Stimulated activated CD8-positive, alpha-beta memory T cell treated with anti-CD3 and anti-CD28 coated beads, Interleukin-7, amount 100 ng/mL, for 24 hours (primary cell): ENCODE measurements at places on chromosomes 5 and 9.

- DNase-seq, result no peak
These were observed 740.9 kb downstream of the DTWD2 start for GRCh38 chr5:118247458-118247857.

GRCh38 chr9:28410411-28410810, 837.1 kb upstream of the C9orf72 start:
- no peak for DNase-seq

DNA sequence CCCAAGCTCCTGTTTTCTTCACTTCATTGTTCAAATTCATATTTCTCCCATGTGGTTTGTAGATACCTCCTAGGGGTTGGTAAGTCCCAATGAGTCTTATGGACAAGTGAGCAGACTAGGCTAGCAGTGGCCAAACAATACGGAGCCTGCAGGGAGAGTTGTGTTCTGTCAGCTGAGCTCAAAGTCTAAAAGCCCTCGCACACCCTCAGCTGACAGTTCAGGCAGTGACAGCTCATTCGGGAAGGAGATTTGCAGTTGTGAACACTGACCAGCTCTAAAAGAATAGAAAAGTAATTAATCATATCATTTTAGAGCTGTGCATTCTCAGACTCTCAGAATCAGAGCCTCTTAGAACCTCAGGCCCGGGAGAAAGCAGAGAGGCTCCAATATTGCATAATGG, 95.1 kb downstream of the SH3TC2 start:
- DNase-seq, result no peak

- DNase-seq, result no peak
These were observed 5.5 kb downstream of the GIN1 start for GRCh38 chr5:103114440-103114839.

DNA sequence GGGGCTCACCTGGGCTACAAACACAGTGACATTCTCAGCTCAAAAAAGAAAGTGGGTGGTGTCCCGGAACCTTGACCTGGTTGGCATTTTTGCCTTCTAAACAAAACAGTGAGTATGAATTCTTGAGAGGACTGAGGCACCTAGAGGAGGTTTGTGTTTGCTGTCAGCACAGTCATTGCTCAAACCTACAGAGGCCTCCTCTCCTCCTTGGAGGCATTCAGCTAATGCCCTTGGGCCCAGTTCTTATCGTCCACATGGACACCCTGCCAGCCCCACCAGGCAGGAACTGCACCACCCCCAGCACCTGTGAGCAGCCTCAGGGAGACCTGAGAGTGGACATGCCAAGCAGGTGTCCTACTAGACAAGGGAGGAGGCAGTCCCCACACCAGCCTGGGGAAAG, 156.7 kb downstream of the SYK start:
- no peak for DNase-seq

GRCh38 chr9:20898885-20899554, 132.4 kb downstream of the HACD4 start:
- no peak for DNase-seq

- no peak for DNase-seq
These were observed 941 bp downstream of the XPA start for GRCh38 chr9:97695995-97696802.

DNA sequence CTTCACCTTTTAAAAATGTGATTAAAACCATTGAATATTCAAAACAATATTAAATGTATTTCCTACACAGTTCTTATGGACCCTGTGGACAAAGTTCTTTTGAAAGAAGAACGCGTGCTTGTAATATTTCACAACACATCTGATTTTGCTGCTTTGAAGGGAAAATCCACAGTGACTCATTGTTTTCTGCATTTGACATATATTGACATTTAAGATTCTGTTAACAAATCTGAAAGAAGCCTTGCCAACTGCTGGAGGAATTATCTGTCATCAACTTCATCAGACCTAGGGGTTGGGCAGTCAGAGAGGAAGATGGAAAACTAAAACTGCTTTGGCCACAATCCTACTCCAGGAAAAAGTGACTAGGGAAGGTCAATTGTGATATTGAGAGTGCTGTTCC, 56.9 kb upstream of the RASEF start:
- no peak for DNase-seq

- DNase-seq, result no peak
These were observed 51.2 kb downstream of the USP20 start for GRCh38 chr9:129886226-129887174.

DNA sequence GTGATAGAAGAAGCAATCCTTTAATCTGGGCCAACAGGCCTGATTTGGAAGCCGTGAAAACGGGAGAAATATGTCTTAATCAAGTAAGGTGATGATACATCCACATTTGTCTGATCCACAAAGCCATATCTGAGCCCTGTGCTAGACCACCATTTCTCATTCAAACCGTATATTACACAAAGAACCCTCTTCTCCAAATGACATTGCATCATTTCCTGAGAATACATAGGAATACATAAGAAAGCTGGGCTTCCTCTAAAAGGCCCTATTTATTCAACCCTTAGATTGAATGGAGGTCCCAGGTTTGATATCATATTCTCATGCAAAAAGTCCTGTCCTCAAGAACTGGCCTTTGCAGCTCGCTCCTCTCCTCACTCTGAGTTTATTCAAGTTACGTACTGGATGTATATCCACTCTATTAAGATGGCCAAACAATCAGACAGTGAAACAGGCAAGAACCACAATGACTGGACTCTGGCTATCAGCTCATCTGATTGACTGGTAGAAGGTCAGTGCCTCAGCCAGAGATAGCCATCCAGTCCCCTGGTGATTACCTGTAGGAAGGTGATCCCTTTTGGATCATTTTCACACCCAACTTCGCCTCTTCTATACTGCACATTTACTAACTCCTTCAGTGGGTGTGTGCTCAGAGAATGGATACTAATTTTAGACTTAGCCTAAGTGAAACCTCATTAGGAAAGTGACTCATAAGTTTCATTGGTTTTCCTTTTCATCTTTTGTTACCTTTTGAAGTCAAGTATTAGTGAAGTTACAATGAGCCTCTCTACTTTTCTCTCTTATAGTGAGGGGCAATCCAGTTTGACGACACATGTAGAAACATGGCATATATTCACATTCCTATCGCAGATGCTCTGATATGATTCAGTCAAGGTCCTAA, 167.6 kb upstream of the WWC1 start:
- no peak for DNase-seq

DNA sequence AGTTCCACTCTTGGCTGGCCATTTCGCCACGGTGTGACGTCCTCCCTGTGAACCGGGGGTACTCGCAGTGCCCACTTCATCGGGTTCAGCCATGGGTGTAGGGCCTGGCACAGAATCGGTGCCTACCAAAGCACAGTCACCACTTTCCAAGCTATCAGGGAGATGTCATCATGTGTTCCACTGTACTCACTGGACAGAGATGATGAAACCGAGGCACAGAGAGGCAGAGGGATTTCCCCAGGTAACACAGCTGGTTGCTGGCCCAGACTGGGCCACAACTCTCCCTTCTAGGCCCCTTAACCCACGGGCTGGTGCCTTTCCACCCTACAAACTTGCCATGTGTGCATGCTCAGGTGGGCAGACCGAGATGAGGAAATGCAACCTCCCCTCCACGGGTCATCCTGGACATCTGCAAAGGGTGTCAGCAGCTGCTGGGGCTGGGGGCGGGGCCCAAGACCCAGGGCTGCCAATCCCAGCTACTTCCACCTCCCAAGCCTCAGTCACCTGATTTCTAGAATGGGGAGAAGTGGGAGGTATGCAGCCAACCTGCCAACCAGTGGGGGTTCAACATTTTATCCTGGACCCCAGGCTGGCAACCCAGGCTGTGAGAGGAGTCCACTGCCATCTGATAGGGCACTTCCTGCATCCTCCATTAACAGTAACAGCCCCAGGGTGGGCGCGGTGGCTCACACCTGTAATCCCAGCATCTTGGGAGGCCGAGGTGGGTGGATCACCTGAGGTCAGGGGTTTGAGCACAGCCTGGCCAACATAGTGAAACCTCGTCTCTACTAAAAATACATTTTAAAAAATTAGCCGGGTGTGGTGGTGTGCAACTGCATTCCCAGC, 893 bp upstream of the SH2D3C start:
- no peak for DNase-seq

DNA sequence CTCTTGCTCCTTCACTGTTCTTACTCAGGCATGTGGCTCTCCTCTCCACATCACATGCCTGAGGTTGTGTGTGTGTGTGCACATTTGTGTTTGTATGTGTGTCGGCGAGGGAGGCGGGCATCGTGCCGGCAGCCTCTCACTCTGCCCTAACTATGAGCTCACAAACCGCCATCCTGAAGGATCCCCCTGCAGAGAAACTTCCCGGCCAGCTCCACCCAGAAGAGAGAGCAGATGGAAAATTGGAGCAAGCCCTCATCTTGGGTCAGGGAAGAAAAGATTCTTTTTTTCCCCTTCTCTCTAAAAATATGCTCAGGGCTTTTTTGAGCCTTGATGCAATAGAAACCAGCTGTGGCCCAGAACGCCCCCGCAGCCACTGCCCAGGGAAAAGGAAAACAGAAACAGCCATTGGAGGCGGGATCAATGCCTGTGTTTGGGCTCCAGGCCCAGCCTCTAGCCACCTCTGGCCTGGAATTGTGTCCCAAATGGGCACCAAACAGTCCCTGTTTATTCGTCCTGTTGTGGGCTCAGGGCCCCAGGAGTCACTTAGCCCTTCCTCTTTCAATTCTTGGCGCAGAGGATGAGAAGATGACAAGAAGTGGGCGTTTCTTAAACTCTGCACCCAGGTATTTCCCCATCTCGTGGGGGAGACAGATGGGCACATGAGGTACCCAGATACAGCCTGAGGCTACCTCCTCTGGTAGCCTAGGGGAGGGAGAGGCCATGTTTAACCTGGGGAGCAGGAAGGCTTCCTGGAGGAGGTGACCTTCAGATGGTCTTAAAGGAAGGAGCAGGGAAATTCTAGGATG, 151.5 kb downstream of the RGS3 start:
- no peak for DNase-seq

GRCh38 chr9:73154722-73155121, 3.1 kb downstream of the ANXA1 start:
- DNase-seq, result no peak

GRCh38 chr9:93949694-93950449, 5.3 kb downstream of the BARX1 start:
- no peak for DNase-seq

GRCh38 chr9:68791169-68791568, 86.1 kb downstream of the PIP5K1B start:
- DNase-seq, result no peak

DNA sequence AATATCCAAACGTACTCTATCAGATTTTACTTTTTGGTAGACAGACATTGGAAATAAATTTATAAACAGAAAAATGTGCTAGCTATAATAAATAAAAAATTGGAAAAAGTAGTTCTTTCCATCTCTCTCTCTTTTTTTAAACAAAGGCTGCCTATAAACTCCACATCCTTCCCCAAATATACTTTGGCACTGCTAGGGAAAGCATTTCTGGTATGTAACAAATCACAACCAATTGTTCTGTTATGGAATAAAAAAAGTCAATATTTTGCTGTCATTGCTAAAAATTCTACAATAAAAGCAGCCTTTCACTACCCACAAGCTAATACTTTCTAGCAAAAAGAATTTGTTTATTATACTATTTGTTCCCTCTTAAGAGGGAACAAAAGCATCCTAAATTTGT, 169.2 kb upstream of the TARS1 start:
- DNase-seq, result no peak

GRCh38 chr5:98656796-98657195, 116.7 kb upstream of the RGMB start:
- no peak for DNase-seq

DNA sequence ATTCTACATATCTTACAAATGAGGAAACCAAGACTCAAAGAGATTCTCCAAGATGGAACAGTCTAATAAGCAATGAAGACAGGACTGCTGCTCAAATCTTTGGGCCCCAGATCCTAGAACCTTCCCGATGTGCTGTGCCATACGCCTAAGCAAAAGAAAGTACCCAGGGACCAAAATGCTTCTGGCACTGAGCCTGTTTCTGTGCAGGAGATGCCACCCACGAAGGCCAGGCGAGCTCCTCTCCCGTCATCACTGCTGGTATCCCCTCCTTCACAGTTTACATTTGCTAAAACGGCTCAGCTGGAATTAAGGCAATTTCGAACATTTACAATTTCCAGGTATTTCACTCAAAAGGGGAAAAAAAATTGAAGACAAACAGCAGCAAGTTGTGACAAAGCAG, 277.5 kb downstream of the DENND1A start:
- DNase-seq, result no peak

GRCh38 chr9:100213730-100214477, 114.9 kb downstream of the INVS start:
- DNase-seq, result no peak

GRCh38 chr5:15168358-15168757, 296.8 kb upstream of the ANKH start:
- DNase-seq, result no peak

DNA sequence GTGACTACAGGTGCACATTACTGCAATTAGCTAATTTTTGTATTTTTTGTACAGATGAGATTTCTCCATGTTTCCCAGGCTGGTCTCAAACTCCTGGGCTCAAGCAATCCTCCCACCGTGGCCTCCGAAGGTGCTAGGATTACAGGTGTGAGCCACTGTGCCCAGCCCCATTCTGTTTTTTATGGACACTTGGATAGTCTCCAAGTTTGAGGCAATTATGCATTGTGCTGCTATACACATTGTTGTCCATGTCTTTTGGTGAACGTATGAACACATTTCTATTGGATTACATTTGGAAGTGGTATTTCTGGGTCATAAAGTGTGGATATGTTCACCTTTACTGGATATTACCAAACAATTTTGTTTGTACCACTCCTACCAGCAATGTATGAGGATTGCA, 22.4 kb upstream of the PLPP1 start:
- no peak for DNase-seq

- DNase-seq, result no peak
These were observed 419.8 kb downstream of the PLK2 start for GRCh38 chr5:58040044-58040443.

DNA sequence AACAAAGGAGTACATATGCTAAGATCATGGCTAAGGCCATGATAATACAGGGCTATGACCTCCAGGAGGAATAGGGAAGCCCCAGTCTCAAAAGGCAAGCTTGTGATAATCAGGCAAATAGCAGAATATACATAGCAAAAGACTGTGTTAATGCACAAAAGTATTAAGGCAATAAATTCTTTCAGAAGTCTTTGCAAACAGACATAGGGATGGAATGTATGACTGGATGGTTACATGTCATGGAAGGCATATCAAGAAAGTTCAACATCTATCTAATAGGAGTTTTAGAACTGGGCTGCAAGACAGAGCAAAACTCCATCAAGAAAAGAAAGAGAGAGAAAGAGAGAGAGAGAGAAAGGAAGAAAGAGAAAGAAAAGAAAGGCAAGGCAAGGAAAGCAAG, 264.5 kb upstream of the CDH6 start:
- DNase-seq, result no peak

- no peak for DNase-seq
These were observed 9.4 kb upstream of the EFNA5 start for GRCh38 chr5:107680099-107680498.

GRCh38 chr9:131235480-131235851, 40.8 kb downstream of the FAM78A start:
- DNase-seq, result no peak

GRCh38 chr9:133429641-133430161, 7.5 kb downstream of the ADAMTS13 start:
- DNase-seq, result no peak

- DNase-seq, result no peak
These were observed 346.9 kb downstream of the ZSWIM6 start for GRCh38 chr5:61678966-61679365.
